Suprapubic skin (tissue), 4 donors: ENCODE measurements at places on chromosomes 4 and X.

GRCh38 chr4:177323416-177323815 lies 13.7 kb downstream of the NEIL3 start:
- no peak for DNase-seq

GRCh38 chr4:99029852-99030251 lies 34.3 kb downstream of the METAP1 start:
- DNase-seq, result no peak

DNA sequence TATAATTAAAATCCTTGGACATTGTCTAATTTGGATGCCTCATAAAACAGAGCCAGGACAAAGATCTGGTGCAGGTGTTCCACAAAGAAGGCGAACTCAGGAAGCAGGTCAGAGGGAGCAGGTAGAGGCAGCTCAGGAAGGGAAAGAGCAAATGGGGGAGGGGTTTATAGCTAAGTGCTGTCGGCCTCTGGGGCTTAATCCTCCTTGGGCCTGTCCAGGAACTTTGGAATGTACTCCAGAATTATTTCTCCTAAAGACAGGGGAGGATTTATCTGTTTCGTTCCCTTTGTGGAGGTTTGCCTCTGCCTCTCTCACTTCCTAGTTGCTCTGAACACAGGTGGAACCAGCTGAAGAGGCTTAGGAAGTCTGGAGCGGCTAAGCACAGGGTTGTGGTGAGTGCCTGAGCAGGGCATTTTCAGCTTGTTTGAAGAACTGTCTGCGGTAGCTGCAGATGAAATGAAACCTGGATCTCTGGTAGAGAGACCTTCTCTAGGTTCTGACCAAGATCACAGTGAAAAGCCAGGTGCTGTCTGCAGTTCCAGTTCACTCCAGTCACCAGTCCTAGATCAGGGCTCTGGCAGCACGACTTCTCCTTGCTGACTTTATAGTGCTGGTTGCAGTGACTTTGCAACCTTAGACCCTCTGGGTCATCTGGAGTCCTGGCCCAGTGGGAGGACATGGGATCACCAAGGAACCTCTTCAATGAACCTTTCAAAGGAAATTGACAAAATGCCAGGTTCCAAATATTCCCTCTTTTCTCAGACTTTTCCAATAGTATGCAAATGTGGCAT lies 519.2 kb downstream of the PCDH10 start:
- DNase-seq, result no peak

DNA sequence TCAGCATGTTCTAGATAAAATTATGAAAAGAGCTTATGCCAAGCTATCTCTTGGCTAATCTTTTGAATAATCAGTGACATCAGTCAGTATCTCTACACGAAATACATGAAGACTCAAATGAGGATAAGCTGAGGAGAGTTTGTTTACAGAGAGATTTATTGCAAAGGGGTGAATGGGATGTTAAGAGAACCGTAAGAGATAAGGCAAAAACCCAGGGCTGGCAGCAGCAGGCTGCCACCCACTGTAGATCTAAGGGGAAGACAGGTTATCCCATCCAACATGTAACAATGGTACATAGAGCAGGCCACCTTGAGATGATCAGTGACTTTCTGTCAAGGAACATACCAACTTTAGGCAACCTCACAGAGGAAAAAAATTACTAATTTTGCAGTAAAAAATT lies 432.1 kb upstream of the NR3C2 start:
- no peak for DNase-seq

GRCh38 chr4:125044886-125045285 lies 269.9 kb upstream of the FAT4 start:
- DNase-seq, result no peak

DNA sequence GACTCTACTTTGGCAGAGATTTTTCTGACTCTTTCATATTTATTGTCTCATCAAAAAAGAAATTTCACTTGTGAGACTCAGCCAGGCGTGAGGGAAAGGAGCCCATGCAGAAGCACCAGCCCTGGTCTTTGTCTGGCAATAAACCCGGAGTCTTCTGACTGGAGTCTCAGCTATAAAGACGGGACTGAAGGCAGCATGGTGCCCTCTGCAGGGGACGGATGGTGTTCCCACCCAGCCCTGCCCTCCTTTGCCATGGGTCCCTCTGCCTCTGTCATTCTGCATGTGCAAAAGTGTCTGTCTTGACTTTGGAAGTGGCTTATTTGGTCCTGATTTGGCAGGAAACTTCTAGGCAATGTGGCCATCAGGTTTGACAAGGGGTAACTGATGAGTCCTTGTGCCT lies 14.2 kb downstream of the ZNF185 start:
- no peak for DNase-seq

GRCh38 chr4:33751050-33751449 lies 2493.3 kb downstream of the ARAP2 start:
- no peak for DNase-seq

DNA sequence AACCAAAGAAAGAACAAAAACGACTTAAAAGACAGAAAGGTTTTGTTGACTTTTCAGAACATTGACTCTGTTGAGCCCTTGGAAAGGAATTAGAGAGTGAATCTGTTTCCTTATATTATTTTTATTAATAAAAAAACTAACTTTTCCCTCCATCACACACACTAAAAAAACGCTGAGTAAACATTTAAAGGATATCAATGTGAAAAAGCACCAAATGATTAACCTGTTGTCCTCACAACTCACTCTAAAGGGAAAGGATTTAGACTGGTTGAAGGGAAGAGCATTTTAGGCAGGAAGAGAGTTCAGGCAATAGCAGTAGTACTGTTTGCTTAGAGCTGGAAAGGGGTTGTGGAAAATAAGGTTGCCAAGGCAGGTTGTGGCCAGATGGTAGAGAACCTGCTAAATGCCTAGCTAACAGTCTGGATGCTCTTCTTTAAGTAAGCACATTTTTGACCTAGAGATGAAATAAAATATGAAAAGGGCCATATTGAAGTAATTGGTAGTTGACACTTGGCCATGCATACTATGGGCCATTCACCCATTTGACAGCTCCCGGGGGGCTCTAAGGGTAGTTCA lies 98.0 kb upstream of the NDP start:
- no peak for DNase-seq

GRCh38 chr4:47543331-47543730 lies 58.3 kb downstream of the ATP10D start:
- no peak for DNase-seq

- DNase-seq, result no peak
Observed at GRCh38 chrX:33307911-33308354, 96.6 kb upstream of the DMD start.

DNA sequence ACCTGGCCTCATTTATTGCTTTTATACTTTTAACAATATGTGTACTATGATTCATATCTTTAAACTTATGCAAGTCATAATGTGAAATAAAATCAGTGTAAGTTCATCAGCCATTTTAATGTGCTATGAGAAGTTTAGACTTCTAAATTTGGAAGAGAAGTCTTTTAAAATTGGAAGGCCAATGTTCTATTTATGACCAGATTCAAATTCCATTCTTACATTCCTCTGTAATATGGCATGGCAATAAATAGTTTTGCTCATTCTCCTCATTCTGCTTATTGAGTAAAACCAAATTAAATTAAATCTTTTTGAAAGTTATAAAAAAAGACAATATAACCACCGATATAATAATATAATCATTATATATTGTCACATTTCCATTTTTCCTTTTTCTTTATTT lies 126.2 kb downstream of the SORBS2 start:
- no peak for DNase-seq

- DNase-seq, result no peak
Observed at GRCh38 chr4:41542526-41543275, 4.7 kb downstream of the LIMCH1 start.

- no peak for DNase-seq
Observed at GRCh38 chr4:144583658-144584057, 62.3 kb upstream of the HHIP start.

GRCh38 chr4:111689731-111690130 lies 455.5 kb upstream of the FAM241A start:
- no peak for DNase-seq

GRCh38 chrX:66030505-66031317 lies 9.2 kb downstream of the VSIG4 start:
- no peak for DNase-seq

- peak; percentile 69 for DNase-seq
Observed at GRCh38 chr4:5952975-5953951, 60.4 kb upstream of the CRMP1 start.

- no peak for DNase-seq
Observed at GRCh38 chrX:39299615-39300014, 498.4 kb downstream of the MID1IP1 start.

DNA sequence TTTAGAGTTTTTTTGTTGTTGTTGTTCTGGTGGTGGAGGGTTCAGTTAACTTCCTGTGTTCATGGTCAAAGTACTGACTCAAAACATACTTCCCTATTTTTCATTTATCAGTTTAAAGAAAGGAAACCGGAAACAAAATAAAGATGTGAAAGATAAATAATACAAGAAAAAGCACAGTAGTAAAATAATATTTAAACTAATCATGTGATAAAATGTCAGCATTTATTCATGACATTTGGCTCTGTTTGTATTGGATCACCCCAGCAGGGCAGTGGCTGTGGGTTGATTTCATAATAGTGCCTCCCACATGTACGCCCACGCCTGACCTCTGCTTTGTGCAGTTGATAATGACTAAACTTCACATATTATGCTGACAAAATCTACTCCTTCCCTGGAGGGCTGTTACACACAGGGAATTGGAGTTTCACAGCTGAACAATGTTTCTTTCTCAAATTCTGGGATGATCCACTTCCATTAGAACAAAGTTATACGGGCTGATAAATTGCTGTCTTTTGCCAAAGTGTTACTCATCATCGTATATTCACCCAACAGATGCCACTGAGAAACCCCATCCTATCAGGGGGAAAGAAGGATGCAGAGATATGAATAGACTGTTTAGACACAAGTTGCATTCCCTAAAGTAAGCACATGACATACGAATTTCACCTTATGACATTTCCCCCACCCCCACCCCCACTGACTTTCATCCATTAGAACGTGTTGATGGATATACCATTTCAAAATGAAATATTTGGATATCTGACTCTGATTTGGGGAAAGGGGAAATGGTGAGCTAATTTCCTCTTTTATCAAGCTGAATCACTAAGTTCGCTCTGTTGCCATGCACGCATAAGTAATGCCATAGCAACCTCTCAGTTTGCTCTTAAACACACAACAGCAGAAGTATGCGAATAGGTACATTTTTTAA lies 48.3 kb downstream of the AMELX start:
- peak; percentile 74 for DNase-seq

GRCh38 chrX:154327038-154327820 lies 31.6 kb downstream of the TKTL1 start:
- no peak for DNase-seq

- no peak for DNase-seq
Observed at GRCh38 chr4:141339966-141340365, 119.3 kb downstream of the ZNF330 start.

GRCh38 chr4:9943761-9944160 lies 77.5 kb downstream of the SLC2A9 start:
- no peak for DNase-seq

DNA sequence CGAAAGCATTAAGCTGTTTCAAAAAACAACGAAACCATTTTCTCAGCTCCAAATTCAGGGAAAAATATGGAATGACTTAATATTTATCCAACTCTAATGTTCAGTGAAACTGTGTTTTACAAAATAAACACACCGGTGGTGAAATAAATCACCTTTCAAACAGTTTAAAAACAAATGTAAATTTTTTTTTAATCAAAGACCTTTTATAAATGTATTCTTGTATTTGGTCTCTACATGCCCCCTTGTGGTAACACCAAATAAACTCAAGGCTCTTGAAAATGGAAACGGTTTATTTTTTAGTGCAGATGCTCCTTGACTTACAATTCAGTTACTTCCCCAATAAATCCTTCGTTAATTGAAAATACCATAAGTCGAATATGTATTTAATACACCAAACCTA lies 45.8 kb upstream of the ITM2A start:
- no peak for DNase-seq

- no peak for DNase-seq
Observed at GRCh38 chr4:150436598-150437370, 145.2 kb upstream of the MAB21L2 start.

GRCh38 chr4:185128272-185129119 lies 14.6 kb upstream of the SLC25A4 start:
- no peak for DNase-seq

DNA sequence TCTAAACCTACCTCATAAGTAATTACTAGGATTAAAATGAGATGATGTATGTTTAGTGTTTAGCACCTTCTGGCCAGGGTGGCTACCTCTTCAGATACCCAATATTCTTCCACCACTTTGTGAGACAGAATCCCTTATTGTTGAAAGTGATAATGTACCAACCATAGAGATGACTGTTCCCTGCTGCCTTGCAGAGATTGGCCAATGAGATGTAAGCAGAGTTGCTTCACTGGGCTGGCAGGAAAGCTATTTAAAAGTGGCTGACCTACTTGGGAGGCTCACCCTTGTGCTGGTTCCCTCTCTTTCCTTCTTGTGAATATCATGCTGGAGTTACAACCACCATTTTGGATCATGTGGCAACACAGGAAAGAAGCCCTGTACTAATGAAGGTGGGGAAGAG lies 58.9 kb downstream of the TMEM154 start:
- DNase-seq, result no peak

- DNase-seq, result no peak
Observed at GRCh38 chr4:155025762-155026457, 182.5 kb upstream of the NPY2R start.

- no peak for DNase-seq
Observed at GRCh38 chr4:111984169-111984819, 161.0 kb upstream of the FAM241A start.

DNA sequence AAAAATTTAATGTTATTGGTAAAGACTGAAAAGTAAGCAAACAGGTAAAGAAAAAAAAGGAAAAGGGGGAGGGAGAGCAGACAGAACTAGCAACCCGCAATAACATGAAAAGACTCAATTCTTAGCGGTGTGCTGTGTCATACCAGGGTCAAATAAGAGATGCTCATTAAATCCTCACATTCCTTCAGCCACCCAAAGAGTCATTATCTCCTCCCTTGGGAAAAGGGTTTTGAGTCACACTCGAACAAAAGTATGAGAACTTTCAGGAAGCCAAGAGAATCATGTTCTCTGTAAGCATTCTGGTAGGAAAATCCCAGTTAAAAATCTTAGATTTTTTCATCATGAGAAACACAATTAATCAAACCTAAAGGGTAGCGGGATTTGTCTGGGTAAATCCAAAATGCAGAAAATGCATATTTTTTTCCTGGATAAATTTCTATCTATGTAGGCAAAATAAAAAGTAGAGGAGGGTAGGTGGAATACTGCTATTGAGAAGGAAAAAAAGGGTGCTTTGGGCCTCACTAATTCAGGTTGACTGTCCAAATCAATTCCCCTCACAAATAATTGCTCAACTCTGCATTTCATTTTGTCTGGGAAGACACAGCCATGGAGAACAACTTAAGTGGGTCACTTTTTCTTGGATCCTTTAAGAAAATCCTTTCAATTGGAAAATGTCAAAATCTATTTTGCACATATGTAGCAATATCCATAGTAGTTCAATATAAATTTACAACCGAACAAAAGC lies 23.2 kb downstream of the TNIP3 start:
- DNase-seq, result no peak

GRCh38 chr4:63814171-63814964 lies 594.9 kb downstream of the TECRL start:
- DNase-seq, result no peak

GRCh38 chr4:8402640-8403039 lies 37.9 kb downstream of the ACOX3 start:
- peak; percentile 78 for DNase-seq
